ENCODE measurements at places on chromosomes 12 and 14.

- no peak for DNase-seq
These were observed 118.7 kb upstream of the PTPRQ start for GRCh38 chr12:80325167-80325959.

DNA sequence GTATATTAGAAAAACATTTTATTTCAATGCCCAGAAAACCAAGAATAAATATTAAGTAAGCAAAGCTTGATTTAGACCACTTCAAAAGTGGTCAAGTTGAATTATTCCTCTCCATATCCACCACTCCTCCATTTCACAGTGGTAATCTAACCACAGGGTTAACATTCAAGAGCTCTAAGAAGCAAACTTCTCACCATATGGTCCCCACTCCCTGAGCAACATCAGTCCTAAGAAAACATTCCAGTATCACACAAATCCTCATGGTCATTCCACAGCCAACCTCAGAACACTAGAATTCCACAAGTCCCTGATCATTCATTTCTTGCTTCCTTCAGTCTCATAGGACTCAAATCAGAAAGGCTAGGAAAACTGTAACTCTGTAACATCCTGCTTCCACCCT lies 47.9 kb downstream of the ST8SIA1 start:
- DNase-seq, result no peak

- no peak for DNase-seq
These were observed 59.4 kb downstream of the PPHLN1 start for GRCh38 chr12:42385326-42385841.

DNA sequence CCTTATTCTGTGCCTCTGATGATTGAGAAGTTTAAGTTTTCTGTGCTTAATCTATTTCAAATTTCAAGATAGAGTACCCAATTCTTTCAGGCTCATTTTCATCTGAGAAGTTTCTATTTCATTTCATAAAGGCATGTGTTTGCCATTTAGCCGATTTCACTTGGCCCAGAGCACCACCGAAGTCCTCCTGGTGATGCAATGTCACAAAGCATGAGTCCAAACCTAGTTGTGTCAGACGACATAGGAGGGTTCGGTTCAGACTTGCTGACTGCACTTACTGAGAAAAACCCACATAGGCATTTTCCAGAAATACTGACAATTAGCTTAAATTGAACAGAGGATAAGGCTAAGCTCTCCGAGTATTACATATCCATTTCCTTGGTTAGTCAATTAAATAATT lies 152.4 kb upstream of the FAR2 start:
- DNase-seq, result no peak
